Right atrium auricular region (tissue), 2 donors: ENCODE measurements at places on chromosomes 4 and X.

GRCh38 chr4:92968556-92968955, 664.8 kb downstream of the GRID2 start:
- DNase-seq, result no peak

DNA sequence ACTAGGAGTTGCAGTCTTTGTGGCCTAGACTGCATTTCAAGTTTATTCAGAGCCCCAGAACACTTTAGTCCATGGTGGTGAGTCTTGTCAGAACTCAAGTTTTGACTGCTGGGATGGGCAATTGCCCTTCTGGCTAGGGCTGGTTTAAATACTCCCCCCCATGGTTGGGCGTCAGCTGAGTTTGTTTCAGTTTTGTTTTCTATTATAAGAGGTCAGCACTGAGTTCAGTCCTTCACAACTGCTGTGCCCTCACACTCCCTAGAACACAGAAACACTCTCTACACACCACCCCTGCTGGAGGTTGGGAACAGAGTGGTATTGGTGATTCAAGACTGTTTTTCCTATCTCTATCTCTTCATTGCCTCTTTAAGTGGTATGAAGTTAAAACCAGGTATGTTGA, 217.0 kb downstream of the GUCY2F start:
- DNase-seq, result no peak

DNA sequence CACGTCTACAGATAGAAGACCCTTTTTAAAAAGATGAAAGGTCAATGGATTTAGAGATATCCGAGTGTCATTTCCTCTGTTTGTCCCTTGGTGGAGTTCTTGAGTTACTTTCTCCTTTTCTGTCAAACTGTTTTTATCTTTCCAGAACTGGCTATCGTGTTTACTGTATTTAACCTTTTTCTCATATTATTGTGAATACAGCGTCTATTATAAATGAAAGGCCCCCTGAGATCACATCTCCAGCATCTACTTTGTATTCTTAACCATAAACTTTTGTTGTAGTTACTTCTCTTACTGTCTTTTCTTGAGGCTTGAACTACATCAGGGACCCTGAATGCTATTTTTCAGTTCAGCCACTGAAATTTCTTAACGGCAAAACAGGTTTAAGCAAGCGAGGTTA, 4.0 kb upstream of the PCDH7 start:
- no peak for DNase-seq

GRCh38 chr4:169976951-169977350, 49.2 kb downstream of the MFAP3L start:
- DNase-seq, result no peak

DNA sequence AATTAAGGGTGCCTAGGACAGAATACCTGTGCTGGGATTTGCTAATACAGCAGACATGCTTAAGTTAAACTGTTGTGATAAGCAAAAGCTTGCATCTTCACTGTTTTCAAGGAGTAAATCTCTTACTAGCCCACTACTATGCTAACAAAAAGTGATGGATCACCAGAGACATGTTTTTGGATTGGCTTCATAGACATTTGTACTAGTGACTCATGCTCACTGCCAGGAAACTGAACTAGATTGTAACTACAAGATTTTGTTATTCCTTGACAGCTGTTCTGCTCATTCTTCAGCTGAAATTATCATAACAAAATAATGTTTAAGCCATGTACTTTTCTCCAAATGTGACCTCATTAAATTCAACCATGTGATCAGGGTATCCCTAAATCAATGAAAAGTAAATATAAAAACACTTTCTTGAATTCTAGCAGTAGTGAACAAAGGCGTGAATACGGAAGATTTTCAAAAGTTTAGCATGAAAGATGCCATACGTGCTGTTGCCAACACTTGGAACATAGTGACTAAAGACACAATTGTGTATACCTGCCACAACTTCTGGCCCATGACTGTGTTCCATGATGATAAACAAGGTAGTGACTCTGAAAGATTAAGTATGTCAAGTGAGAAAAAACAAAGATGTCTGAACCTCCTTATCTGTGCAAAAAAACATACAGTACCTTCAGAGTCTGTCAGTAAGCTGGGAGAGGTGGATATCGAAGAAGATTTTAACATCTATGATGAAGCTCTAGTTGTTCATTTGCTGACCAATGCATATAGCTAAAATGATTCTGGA, 154.0 kb downstream of the BTC start:
- no peak for DNase-seq

DNA sequence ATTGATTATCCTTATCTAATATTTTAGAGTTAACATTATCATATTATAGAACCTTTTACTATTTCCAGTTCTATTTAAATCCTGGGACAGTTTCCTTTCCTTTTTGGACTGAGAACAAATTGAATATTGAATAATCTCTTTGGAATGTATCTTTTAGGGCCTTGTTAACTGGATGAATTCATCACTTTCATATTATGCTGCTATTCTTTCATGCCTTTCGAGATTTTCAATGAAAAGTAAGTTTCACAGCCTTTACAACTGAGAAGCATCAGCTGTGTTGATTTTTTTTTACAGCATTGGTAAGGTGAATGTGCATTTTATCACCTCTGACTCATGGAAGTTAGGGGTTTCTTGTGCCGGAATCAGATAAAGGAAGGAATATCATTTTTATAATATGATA, 39.6 kb downstream of the PDLIM5 start:
- no peak for DNase-seq

GRCh38 chr4:107877361-107877760, 52.6 kb downstream of the SGMS2 start:
- no peak for DNase-seq

GRCh38 chr4:82706349-82707000, 92.1 kb downstream of the SCD5 start:
- DNase-seq, result no peak

DNA sequence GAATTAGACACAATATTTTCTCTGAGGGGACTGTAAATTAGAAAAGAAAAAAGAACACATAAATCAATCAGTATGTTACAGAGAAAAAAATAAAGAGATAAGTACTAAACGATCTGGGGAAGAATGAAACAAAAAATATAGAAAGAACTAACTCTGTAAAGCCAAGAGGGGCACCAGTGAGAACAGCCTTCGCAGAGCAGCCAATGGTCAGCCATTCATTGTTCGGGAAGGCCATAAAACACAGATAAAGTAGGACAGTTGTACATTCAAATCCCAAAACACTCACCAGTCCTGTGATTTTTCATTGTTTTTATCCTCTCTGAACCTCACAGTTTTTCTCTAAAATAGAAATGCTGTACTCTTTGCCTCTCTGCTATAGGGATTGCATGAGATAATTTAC, 127.9 kb downstream of the NEK1 start:
- no peak for DNase-seq

- DNase-seq, result no peak
Observed at GRCh38 chr4:163913571-163913970, 419.1 kb downstream of the TMA16 start.

DNA sequence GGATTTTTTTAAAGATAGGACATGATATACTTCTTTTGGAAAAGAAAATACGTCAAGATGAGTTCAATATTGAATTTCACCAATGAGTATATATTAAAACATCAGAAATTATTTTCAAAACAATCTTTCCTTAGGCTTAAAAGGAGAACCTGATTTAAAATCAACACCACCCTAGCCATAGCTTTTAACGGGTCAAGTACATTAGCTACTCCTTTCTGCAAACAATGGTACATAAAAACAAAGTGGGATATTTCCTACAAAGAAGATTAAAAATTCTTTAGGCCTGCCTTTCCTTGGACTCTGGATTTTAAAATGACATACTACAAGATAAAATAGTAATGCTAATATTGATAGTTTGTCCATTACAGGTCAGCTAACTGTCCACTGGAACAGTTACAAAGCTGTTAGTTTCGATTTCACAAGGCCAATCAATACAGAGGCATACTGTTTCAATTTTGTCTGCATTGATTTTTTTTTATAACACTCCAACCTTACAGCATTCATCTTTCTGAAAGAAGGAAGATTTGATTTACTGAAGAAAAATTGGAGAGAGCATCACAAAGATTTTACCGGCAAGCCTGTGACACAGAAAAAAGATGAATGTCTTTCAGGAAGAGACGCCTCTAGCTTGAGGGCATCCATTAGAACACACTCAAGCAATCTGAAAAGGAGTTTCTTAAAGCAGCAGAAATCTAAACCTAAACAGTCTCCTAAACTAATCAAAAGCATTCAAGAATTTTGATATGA, 97.2 kb downstream of the MAB21L2 start:
- no peak for DNase-seq

DNA sequence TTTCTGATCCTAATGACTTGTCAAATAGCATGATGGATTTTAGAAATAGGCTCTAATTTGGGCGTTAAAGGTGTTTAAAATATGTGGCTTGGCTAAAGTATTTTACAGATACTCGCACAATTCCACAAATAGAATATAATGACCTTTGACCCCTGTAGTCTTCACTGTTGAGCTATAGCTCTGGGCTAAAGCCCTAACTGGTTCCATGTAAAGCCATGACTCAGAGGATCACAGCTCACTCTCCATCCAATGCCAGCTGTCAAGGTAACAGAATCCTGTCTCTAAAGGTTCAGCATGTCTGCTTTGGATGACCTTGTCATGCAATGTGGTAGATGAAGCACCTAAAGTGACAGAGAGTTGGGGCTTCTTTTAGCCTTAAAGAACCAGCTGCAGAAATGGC, 42.5 kb downstream of the TLR10 start:
- no peak for DNase-seq

DNA sequence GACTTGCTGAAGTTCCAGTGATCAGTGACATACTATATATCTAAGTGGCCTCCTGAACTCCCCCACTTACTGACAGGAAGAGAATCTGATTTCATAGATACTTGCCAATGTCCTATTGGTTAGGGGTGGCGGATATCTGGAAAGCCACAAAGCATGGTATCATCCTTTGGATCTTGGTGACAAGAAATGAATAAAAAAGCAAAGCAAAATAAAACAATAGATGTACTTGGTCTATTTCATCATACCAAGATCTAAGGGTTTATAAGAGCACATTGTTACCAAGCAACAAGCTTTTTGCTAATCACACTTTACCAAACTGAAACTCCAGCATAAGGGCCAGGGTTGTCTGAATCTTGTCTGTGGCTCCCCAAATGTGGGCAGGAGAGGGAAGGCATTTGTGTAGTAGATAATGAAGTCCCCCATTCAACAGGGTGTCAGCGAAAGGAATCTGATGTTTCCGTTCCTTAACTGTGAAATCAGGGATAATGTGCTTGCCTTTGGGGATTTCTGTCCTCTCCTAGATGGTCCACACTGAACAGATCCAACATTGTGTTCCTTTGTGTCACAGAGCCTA, 125.0 kb upstream of the SMIM10 start:
- no peak for DNase-seq

- peak; percentile 60 for DNase-seq
Observed at GRCh38 chrX:43655151-43656004, 721 bp upstream of the MAOA start.

DNA sequence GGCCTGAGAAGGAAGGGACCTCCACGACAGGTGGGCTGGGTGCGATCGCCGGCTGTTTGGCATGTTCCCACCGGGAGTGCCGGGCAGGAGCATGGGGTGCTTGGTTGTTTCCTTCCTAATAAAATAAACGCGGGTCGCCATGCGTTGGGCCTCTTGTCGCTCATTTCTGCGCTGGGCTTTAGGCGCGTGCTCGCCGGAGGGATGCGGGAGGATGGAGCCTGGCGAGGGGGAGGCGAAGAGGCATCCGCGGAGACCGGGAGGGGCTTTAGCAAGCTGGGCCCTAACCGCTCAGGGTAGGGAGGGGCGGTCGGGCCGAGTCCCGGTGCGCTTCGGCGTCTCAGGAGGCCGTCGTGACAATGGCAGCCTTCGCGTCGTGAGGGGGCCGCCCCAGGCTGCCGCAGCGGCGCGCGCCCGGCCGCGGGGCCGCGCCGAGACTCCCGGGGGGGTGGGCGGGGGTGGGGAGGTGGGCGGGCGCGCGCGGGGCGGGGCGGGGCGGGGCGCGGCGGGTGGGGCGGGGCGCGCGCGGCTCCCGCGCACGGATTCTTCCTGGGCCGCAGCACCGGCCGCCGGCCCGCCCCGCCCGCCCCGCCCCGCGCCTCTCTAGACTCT, 476 bp upstream of the GDI1 start:
- DNase-seq, result no peak

- no peak for DNase-seq
Observed at GRCh38 chr4:101981756-101982155, 191.2 kb downstream of the BANK1 start.

DNA sequence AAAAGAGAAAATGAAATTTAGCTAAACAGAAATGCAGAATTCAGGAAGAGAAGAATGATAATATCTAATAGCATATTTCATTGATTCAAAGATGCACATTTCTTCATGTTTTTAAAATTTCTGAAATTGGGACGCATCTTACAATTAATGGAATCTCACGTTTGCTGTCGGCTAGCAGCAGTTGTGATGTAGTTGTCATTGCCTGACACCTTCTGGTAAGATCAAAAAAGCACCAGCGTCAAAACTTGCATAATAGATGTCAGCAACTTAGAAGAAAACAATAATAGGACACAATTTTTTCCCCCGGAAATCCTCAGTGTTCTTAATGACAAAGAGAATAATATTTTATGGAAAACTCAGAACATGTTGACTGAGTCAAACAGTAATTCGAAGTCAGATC, 29.8 kb upstream of the SLC7A3 start:
- no peak for DNase-seq

- DNase-seq, result no peak
Observed at GRCh38 chr4:152081024-152081423, 320.2 kb upstream of the GATB start.

DNA sequence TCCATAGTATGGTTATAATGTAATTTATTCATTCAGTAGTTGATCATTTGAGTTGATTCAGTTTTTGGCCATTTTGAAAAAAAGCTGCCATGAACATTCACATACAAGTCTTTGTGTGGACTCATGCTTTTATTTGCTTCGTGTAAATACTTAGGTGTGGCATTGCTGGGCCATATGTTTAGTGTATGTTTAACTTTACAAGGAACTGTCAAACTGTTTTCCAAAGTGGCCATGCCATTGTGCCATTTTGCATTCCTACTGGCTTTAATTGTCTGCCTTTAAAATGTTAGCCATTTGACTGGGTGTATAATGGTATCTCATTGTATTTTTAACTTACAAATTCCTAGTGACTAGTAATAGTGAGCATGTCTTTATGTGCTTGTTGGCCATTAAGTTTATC, 8.8 kb downstream of the MTM1 start:
- DNase-seq, result no peak

DNA sequence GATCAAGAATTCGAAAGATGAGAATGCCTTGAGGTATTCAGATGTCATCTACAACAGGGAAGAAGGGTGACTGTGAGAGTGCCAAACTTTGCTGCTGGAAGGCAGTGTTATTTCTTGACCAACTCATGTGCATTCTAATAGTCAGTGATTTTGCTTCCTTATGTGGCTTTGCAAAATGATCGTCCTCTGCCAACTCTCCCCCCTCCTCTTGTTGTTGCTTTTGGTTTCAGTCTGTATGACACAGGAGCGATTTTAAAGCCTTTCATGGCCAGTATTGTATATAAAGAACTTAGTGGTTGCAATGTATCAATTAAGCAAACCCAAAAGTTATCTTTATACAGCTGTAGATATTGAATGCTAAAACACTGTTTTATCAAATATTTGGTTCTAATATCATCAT, 379.1 kb downstream of the IL1RAPL1 start:
- no peak for DNase-seq
